ENCODE measurements at places on chromosomes 2 and 18. TPM values are rescaled to one million over a fixed set of nuclear protein-coding genes. Genes with fewer than 3 reads are reported as not detected.
A peak's percentile ranks its signal among the peaks of the same experiment; 100 is the strongest.

DNA sequence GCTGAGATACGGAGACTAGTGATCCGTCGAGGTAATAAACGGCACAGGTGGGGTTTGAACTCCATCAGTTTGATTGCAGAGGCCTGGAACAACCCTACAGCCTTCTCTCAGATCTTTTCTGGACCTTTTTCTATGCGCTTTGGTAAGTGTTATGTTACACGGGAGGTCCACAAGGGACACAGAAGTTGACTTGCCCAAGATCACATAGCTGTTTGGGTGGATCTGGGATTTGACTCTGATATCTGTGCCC, 1.1 kb upstream of the DNPEP start:
- peaks cover 18% of the 10 kb centered on the region for H3K4me1 ChIP-seq
- H3K4me3 ChIP-seq: peak overlapping the region; percentile 68
- peaks cover 6% of the 10 kb centered on the region for H3K27me3 ChIP-seq
- DNase-seq: no peak
- peaks cover 21% of the 10 kb centered on the region for H3K36me3 ChIP-seq

Gene CYP27A1
- total RNA-seq: not detected

DNA sequence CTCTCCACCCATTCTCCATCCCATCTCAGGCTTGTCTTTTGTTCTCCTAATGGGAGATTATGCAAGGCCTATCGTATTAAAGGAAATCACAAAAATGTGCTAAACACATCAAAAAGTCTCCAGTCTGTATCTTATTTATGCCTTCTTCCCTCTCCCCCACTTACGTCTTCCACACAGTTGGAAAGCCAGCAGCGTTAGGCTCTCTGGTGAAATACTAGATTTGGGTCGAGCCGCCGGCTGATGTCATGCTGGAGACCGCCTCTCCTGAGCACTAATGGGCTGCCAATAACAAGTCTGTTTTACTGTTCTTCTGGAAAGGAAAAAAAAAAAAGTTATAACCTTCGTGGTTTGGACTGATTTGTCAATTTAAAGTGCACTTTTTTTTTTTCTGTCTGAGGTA, 182.7 kb upstream of the SIX2 start:
- H3K4me3 ChIP-seq: no peak overlapping the region
- H3K4me1 ChIP-seq: no peaks in the 10 kb centered on the region
- peaks cover 2% of the 10 kb centered on the region for H3K27me3 ChIP-seq
- H3K27ac ChIP-seq: no peak overlapping the region
- H3K36me3 ChIP-seq: no peaks in the 10 kb centered on the region

Gene KCNJ3
- not detected for total RNA-seq

DNA sequence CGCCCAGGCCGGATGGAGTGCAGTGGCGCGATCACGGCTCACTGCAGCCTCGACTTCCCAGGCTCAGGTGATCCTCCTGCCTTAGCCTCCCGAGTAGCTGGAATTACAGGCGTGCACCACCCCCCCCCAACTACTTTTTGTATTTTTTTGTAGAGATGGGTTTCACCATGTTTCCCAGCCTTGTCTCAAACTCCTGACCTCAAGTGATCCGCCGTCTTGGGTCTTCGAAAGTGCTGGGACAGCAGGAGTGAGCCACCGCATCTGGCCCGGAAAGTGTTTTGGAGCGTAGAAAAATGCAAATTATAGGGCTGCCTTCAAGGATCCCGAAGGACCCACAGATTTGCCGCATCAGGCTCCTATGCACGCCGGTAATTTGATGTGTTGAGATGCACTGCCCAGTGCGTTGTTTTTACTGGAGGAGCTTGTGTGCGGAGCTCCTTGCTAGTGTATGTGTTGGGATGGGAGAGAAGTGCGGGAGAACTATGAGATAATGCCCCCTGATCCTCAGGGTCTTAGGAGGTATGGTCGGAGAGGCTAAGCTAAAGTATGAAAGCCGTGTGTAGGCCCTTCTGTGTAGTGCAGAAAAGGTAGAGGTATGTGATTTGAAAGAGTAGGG, 1.2 kb upstream of the CLASP1 start:
- no peaks in the 10 kb centered on the region for H3K27me3 ChIP-seq
- no peaks in the 10 kb centered on the region for H3K36me3 ChIP-seq
- peak; percentile 48 for DNase-seq
- H3K27ac ChIP-seq: peak overlapping the region; percentile 97
- H3K4me3 ChIP-seq: peak overlapping the region; percentile 100
- H3K4me1 ChIP-seq: peaks cover 41% of the 10 kb centered on the region

Gene CAPN10
- 64.6 TPM for total RNA-seq

Gene C2orf78
- not detected for total RNA-seq

DNA sequence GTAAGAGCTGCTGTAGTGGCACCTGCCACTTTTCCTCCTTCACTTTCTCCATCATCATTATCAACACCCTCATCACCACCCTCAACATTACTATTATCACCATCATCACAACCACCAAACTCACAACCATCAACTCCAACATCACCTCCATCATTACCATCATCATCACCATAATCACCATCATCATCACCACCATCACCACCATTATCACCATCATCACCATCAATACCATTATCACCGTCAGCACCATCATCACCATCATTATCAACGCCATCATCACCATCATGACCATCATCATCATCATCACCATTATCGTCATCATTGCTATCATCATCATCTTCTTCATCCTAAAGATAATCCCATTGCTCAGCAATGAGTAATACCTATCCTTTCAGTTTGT, 255.8 kb downstream of the CYRIA start:
- H3K4me3 ChIP-seq: no peak overlapping the region
- H3K4me1 ChIP-seq: no peaks in the 10 kb centered on the region
- H3K27ac ChIP-seq: no peak overlapping the region
- DNase-seq: no peak

Gene LOXL3
- total RNA-seq: 1.1 TPM

- no peaks in the 10 kb centered on the region for H3K4me1 ChIP-seq
- no peaks in the 10 kb centered on the region for H3K36me3 ChIP-seq
- H3K4me3 ChIP-seq: no peak overlapping the region
- no peak for DNase-seq
- no peaks in the 10 kb centered on the region for H3K27me3 ChIP-seq
These were observed 214.4 kb downstream of the ZNF385B start for GRCh38 chr2:179646862-179647587.

Gene RAMP1
- total RNA-seq: not detected

DNA sequence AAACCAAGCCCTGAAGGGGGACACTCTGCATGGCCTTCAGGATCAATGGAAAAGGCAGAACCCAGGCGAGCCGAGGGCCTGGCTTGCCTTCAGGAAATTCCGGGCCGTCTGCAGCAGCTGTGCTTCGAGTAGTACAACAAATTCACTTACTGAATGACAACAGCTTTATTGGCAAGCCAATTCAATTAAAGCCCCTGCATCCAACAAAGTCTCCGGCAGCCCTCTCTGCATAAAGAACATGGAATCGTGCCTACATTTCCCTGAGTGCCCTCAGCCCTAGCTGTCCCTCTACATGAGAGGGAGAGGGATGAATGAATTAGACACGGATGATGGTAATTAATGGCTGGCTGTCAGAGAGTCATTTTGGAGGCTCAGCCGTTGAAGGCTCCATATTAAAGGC, 189.0 kb downstream of the BCL11A start:
- no peaks in the 10 kb centered on the region for H3K36me3 ChIP-seq
- no peaks in the 10 kb centered on the region for H3K4me1 ChIP-seq
- no peak overlapping the region for H3K27ac ChIP-seq
- no peaks in the 10 kb centered on the region for H3K27me3 ChIP-seq

- no peak overlapping the region for H3K27ac ChIP-seq
- no peaks in the 10 kb centered on the region for H3K27me3 ChIP-seq
- H3K36me3 ChIP-seq: no peaks in the 10 kb centered on the region
- DNase-seq: no peak
These were observed 211.0 kb upstream of the SIX2 start for GRCh38 chr2:45220227-45220626.

Gene DCTN1
- 83.5 TPM for total RNA-seq

Gene NOL4
- not detected for total RNA-seq

- no peaks in the 10 kb centered on the region for H3K4me1 ChIP-seq
- DNase-seq: no peak
- H3K27me3 ChIP-seq: no peaks in the 10 kb centered on the region
- no peak overlapping the region for H3K27ac ChIP-seq
These were observed 124.8 kb upstream of the B3GNT2 start for GRCh38 chr2:62071126-62071598.

Gene CAPN14
- 0.20 TPM for total RNA-seq

DNA sequence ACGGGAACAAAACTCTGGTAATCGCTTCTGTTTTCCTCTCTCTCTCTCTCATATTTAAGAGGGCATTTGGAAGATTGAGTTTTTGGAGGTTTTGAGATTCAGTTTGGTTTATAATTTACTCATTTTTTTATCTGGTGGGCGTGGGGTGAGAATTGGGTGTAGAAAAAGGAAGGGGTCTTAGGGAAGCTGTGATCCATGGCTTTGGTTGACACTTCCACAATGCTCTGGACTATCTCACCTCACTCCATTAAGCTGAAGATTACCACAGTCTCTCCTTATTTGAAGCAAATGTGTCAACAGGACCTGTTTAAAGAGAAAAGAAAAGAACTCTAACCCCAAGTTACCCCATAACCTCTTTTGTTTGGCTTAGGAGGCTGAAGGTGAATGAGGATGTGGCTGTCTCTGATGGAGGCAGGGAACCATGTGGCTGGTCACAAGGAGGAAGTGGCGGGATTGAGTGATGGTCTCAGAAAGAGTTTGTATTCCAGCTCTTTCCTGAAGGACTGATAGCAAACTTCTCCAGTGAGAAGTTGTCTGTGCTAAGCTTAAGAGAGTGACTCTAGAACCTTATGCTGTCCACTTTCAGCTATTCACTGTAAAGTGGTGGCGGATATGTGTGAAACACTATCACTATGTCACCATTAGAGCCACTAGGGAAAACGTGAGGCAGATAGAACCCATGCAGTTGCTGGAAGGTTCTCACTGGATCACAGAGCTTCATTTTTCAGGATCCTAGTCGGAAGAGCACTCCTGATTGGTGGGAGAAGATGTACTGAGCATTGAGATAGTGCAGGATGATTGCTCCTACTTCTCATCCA, 934 bp downstream of the ZNF804A start:
- H3K36me3 ChIP-seq: no peaks in the 10 kb centered on the region
- no peak for DNase-seq
- H3K4me1 ChIP-seq: no peaks in the 10 kb centered on the region

Gene SP5
- total RNA-seq: not detected

- no peak overlapping the region for H3K27ac ChIP-seq
- H3K4me1 ChIP-seq: no peaks in the 10 kb centered on the region
- no peak overlapping the region for H3K4me3 ChIP-seq
These were observed 463.2 kb downstream of the CDH2 start for GRCh38 chr18:27713738-27714095.

DNA sequence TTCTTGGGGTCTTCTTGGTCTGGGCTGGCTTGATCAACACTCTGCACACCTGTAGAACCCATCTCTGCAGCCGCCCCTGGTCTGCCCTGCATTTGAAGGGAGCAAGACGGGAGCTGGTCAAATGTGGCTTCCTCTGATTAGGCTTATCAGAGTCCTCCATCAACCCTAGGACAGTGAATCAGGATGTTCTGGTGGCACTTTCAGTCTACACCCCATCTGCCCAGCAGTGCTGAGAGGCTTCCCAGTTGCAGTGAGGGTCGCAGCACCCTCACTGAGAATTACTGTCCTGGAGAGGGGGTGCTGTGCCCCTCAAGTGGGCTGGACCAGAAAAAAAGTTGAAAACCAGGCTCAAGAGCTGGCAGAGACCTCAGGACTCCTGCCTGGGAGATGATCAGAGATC, 152.9 kb downstream of the DYSF start:
- H3K36me3 ChIP-seq: no peaks in the 10 kb centered on the region
- no peak overlapping the region for H3K4me3 ChIP-seq
- no peaks in the 10 kb centered on the region for H3K4me1 ChIP-seq
- H3K27me3 ChIP-seq: no peaks in the 10 kb centered on the region
- no peak for DNase-seq
